HL-60 (cell line): ENCODE measurements at places on chromosomes 16 and 17.
A peak's percentile ranks its signal among the peaks of the same experiment; 100 is the strongest.

DNA sequence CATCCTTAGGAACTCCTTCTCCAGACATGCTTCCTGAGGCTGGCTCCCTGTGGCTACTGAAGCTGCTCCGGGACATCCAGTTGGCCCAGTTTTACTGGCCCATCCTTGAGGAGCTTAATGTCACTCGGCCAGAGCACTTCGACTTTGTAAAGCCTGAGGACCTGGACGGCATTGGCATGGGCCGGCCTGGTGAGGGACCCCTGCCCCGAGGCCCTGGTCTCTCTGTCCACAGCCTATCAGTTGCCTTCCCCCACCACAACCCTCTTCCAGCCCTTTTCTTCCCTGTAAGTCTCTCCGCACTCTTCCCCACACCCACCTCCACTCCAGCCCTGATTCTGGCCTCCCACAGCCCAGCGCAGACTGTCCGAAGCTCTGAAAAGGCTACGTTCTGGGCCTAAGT lies 2.0 kb downstream of the TNK1 start:
- DNase-seq: no peak

- DNase-seq: no peak
Observed at GRCh38 chr16:65083164-65083857, 38.6 kb downstream of the CDH11 start.

DNA sequence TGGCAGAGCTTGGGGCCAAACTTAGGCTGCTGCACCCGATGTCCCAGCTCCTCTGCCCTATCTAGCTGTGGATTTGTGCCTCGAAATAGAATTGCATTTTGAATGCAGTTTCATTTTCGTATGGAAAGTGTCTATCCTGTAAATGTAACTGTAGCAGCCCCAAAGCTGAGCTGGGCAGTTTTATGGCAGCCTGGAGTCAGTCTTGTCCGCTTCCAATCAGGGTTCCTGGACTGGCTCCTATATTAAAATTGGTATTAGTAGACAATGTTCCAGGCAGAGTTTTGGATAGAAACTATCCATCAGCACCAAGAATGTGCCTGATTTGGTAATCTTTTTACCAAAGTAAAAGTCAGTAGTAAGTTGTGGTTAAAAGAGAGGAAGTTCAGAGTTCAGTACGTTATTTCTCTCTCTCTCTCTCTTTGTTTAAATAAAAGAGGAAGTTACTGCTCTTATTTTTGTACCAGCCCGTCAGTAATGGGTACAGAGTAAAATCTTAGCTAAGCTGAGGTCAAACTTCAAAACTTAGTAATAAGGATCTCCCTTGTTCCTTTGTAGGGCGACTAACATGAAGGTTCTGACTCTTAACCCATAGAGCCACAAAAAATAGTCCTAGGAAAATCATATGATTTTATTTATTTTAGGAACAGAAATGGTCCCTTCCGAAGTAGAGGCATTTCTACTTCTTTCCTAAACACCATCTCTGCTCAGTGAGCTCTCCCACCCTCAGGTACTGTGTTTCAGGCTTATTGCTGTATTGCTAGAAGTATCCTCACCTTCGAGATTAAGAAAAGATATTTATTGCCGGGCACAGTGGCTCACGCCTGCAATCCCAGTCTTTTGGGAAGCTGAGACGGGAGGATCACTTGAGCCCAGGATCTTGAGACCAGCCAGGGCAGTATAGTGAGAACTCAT lies 28.0 kb downstream of the PRKCB start:
- DNase-seq: peak; percentile 58

- DNase-seq: no peak
Observed at GRCh38 chr16:22001591-22001990, 675 bp upstream of the PDZD9 start.

DNA sequence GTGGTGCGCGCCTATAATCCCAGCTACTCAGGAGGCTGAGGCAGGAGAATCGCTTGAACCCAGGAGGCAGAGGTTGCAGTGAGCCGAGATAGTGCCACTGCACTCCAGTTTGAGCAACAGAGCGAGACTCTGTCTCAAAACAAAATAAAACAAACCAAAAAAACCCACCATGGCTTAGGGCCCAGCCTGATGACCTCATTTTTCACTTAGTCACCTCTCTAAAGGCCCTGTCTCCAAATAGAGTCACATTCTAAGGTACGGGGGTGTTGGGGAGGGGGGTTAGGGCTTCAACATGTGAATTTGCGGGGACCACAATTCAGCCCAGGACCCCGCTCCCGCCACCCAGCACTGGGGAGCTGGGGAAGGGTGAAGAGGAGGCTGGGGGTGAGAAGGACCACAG lies 1.4 kb upstream of the STH start:
- DNase-seq: no peak

DNA sequence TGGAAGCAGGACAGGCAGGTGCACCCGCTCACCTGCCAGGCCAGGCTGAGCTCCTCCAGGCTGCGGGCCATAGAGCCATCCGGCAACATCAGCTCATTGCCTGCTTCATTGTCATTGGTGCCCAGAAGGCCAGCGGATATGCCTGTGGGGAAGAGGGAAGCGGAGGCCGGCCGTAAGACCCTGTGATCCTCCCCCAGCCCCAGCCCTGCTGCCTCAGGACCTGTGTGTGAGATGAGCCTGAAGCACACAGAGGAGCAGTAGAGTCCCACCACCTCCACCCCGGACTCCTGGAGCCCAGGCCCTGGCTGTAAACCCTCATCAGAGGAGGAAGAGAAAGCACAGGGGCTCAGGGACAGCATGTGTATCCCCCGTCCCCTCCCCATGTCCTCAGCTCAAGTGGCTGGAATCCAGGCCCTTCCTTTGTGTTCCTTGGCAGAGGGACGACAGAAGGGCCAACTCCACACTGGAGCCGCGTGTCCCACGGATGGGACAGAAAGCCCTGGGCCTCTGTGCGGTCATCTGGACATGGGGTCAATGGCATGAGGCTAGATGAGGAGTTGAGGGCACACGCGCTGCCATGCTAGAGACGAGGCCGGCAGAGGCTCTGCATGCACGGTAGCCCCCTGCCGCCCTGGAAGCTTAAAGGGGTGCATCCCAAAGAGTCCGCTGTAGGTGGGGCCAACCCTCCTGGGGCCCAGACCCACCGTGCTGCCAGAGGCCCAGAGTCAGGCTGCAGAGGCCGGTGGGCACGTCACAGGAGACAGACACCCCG lies 39.1 kb downstream of the RMI2 start:
- no peak for DNase-seq

- no peak for DNase-seq
Observed at GRCh38 chr16:73210686-73211085, 162.8 kb upstream of the ZFHX3 start.

- no peak for DNase-seq
Observed at GRCh38 chr17:357644-358043, 5.0 kb upstream of the RPH3AL start.

DNA sequence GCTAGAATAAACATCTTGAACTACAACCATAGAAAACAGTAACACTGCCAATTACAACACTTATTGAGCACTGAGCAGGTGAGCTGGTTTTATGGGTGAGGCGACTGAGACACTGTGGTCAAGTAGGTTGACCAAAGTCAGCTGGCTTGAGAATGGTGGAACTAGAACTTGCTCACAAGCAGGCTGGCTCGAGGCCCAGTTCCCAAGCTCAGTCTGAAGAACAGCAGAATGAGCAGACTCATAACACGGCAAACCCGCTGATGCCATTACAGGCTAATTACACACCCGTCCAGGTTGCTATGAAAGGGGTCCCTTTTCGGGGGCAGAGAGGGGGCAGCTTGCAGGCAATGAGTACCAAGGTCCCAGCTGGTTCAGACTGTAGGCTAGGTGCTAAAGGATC lies 6.5 kb downstream of the ZZEF1 start:
- no peak for DNase-seq

- no peak for DNase-seq
Observed at GRCh38 chr16:5874899-5875298, 777.3 kb upstream of the EEF2KMT start.

DNA sequence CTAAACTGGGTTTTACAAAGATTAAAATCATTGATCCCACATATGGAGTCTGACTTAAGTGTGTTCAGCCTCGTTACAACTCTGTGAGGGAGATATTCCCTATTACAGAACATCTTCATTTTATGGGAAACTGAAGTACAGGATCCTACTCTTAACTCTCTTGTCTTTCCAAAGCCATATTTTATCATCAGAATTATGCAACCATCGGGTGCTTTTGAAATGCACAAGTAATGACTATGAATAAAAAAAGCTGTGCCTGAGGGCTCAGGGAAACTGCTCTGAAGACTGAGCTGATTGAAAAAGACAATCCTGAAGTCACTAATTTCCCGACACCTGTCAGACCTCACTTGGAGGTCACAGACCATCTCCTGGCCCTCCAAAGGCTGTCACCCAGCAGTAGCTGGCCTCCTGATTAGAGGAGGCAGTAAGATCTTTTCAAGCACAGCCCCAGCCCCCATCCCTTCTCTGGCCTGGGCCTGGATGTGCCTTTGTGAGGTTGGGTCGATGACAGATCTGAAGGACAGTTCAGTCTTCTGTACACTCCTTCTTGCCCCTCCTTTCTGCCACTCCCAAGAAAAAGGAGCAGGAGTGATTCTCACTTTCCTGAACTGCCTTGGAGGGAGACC lies 5.6 kb downstream of the AKAP1 start:
- no peak for DNase-seq

DNA sequence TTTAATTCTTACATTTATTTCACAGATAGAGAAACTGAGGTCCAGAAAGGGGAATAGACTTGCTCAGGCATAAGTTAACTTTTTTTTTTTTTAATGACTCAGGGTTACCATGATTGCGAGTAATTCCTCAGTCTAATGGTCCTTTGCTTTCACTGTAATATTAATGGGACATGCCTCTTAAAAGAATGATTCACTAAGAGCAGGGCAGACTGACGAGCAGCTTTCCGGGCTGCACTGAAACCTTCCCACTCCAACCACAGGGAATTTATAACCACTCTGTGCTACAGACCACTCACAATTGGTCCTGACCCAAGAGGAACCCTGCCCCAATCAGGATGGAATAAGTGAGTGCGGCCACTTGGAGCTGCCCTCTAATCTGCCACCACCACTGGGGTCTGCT lies 5.7 kb downstream of the HOXB2 start:
- DNase-seq: no peak
